ENCODE measurements at places on chromosomes 3 and 15. TPM values are rescaled to one million over a fixed set of nuclear protein-coding genes. Genes with fewer than 3 reads are reported as not detected.

CCDC39 gene
- 0.05 TPM for total RNA-seq

CCDC54 gene
- total RNA-seq, result not detected

DNA sequence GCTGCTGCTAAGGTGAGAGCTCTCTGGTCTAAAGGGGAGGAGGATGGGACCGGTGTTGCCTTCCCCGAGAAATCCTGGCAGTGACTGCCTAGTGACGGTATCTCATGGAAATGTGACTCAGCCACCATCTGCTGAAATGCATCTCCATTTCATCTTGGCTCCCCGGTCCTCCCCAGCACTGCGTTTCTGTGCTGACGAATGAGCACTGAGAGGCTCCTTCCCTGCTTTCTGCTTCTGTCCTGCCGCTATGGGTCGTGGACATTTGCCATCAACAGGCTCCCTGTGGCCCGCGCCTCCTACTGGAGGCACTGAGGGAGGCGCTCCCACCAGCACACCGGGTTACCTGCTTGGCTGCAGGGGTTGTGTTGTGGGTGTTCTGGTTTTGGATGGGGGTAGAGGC, 13.5 kb upstream of the SEC13 start:
- no peak for DNase-seq

SLC27A2 gene
- total RNA-seq, result 1.3 TPM

- DNase-seq, result no peak
Measured at GRCh38 chr3:175879417-175879816, 1020.3 kb downstream of the NAALADL2 start.

MESP2 gene
- 0.19 TPM for total RNA-seq

- no peak for DNase-seq
Measured at GRCh38 chr15:93012786-93013185, 76.2 kb downstream of the RGMA start.

- no peak for DNase-seq
Measured at GRCh38 chr3:94156626-94157025, 93.8 kb downstream of the NSUN3 start.

SNURF gene
- 6.9 TPM for total RNA-seq

DNA sequence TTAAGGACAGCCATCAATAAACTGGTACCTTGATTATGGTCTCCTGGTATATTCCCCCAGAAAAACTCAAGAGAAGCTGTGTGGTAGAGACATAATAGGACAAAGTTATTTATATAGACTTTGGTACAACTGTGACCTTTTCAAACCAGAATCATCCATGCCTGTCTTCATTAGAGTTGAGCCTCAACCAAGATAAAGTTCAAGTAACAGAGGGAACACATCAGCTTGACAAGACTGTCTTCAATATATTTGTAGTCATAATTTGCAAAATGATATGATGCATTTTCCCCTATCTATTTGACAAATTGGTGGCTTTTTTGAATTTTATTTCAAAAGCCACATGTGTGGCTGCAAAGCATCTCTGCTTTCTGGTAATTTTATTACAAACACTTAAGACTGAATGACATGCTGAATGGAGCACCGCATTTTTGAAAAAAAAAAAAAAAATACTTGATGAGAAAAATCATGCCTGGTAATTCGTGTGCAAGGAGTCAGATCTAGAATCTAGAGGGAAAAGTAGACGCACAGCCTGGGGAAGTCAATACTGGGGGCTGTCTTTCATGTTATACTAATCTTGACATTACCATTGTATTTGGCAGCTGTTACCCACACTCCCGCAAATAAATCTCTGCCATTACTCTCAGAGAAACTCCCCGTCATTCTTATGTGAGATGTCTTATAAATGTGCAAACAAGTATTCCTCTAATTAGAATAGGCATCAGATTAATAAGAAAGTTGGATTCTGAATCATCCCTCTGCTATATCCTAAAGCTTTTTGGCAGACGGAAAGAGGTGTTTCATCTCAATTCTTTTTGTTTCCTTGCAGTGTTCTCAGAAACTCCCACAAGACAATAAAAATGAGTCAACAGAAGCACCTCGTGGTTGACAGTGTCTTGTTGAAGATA, 554.8 kb upstream of the CBLB start:
- DNase-seq, result no peak

GRCh38 chr15:38267421-38268022, 14.9 kb downstream of the SPRED1 start:
- DNase-seq, result no peak

IFRD2 gene
- total RNA-seq, result 31.0 TPM

GRCh38 chr15:73620078-73620477, 13.1 kb downstream of the NPTN start:
- no peak for DNase-seq

DNA sequence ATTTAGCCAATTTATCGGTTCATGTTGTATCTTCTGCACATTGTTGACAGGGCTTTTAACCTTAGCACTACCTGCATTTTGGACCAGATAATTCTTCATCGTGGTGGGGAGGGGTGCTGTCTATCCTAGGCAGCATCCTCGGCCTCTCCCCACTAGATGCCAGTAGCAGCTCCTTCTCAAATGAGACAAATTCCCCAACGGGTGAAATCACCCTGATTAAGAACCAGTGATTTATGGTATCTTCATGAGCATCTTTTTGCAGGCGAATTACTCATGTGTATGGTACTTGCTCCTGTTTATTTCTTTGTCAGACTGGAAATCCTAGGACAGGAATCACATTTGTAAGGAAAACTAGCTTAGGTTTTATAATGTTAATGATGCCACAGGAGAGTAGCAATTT, 68.0 kb downstream of the C3orf70 start:
- no peak for DNase-seq

DNA sequence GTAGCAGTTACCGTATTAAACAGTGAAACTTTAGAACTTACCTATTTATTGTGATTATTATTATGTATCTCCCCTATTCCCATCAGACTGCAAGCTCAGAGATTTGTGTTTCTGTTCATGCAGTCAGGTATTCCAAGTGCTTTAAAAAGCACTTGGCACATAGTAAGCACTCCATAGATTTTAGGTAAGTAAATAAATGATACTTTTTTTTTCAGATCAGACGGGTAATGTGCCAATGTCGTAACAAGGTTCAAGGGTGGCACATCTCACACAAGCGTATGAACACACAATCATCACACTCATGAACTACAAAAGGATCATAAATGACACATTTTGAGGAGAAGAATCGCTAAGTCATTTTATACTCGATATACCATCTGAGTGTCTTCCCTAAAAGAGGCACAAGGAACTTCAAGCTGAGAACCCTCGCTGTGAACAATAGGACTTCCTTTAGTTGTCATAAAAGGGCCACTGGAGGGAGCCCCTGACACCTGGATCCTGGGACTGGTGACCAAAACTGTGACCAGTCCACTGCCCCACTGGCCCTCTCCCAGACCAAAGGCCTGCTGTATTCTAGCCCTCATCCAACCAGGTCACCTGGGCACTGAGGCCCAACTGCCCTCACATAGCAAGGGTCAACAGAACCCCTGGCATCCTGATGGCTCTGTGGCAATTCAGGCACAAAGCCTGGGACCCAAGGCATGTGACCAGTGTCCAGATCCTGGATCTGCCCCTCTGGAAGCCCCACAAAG, 32.1 kb downstream of the KIF9 start:
- DNase-seq, result no peak

GRCh38 chr3:46902188-46902631, 24.7 kb downstream of the PTH1R start:
- no peak for DNase-seq
